ENCODE measurements at places on chromosomes 1 and 21.

DNA sequence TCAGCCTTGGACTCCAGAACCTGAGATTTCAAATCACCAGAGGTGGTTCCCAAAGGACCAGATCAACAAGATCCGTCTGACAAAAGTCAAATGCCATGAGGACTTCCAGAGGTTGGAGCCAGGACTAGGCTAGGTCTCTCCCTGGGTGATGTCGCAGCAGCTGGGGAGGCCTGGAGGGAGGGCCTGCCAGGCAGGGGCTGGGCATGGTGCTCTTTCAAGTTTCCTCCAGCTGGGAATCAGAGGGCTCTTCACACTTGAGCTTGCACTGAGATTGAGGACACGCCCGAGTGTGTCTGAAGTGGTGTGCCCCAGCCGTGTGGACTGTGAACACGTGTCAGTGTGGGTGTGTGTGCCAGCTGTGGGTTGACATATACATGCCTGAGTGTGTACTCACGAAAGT is 21.3 kb upstream of the RSPO1 start:
- DNase-seq: no peak

- DNase-seq: peak; percentile 80
Observed at GRCh38 chr1:198934901-198935305, 296.1 kb downstream of the PTPRC start.

GRCh38 chr1:166960858-166961474 is 14.4 kb downstream of the ILDR2 start:
- no peak for DNase-seq

DNA sequence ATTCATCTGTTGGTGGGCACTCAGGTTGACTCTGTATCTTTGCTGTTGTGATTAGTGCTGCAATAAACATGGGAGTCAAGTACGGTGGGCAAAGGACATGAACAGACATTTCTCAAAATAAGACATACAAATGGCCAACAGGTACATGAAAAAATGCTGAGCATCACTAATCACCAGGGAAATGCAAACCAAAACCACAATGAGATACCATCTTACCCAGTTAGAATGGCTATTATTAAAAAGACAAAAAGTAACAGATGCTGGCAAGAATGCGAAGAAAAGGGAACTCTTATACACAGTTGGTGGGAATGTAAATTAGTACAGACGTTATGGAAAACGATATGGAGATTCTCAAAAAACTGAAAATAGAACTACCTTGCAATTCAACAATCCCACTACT is 98.9 kb downstream of the TMEM53 start:
- no peak for DNase-seq

- DNase-seq: no peak
Observed at GRCh38 chr1:242426271-242426905, 98.1 kb downstream of the PLD5 start.

DNA sequence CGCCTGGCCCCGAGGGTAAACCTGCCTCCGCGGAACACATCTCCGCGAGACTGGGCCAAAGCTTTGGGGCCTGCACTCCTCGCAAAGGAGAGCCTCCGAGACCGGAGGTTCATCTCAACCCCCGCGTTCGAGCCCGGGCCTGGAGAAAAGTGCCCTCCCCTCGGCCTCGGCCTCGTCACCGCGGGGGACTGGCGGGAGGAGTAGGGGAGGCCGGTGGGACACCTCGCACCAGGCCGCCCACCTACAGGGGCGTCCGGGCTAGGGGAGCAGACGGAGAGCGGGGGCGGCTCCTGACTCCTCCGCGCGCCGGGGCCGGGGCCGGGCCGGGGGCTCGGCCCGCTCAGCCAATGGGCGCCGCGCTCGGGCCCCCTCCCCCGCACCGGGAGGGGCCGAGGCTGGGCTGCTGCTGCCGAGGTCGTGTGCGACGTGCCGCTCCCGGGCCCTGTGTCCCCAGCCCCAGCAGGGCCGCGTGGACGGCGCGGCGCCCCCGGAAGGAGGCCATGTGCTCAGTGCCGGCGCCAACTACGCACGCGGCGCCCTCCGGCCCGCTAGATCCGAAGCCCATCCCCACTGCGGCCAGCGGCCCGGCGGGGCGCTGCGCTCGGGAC is 684 bp downstream of the SLC2A1 start:
- peak; percentile 12 for DNase-seq

GRCh38 chr1:226980122-226980560 is 40.0 kb downstream of the COQ8A start:
- no peak for DNase-seq

DNA sequence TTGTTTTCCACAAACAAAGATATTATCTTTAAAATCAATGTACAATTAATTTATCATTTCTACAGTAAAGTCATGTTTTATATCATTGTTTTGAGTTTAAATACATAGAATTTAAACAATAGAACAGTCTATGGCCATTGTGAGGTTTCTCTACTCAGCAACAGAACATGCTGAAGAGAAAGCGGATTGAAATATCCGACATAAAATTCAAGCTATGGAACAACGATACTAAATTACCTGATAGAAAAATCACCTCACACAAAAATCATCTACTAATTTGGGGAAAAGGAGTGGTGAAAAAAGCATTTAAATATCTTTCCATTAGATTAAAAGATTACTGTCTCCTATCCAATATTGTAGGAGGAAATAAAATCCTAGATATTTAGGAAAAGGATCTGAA is 12.6 kb downstream of the CDKN2C start:
- DNase-seq: peak; percentile 40

- no peak for DNase-seq
Observed at GRCh38 chr1:211738096-211738690, 62.8 kb upstream of the NEK2 start.

DNA sequence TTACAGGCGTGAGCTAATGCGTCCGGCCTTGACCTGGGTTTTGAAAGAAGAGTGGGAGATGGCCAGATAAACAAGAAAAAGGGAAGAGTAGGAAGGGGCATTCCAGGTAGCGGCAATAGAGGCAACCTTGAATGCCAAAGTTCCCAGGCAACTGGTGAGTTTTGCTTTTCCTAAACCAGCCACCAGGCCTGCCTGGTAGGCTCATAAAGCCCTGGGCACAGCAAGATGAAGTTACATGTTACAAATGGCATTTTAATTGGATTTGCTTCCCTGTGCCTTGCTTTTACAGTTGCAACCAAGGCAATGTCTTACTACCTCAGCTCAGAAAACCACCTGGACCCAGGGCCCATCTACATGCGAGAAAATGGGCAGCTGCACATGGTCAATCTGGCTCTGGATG is 5.5 kb downstream of the LRRC42 start:
- DNase-seq: no peak

GRCh38 chr21:32719085-32719484 is 8.7 kb downstream of the SYNJ1 start:
- DNase-seq: no peak

Data from NCI-H446 treated with DMSO at 0.1 percent for 48 hours (cell line).